ENCODE measurements at places on chromosomes 6 and 20.
A peak's percentile ranks its signal among the peaks of the same experiment; 100 is the strongest.

- DNase-seq, result no peak
These were observed 5.1 kb downstream of the IGF2R start for GRCh38 chr6:159973951-159974350.

DNA sequence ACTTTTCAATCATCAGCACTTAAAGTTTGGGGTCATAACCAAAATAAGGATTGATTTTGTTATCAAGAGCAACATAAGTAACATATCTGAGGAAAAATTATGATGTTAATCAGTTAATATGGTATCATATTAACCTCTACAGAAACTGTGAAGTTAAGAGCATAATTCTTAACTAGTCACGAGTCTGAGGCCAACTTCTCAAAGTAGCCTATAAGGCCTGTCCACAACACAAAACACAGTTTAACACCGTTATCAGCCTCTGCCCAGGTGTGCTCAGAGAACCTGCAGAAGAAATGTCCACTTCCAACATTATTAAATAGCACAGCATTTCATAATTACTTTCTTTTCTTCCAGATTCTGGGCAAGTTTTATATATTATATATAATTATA lies 1.1 kb downstream of the STX7 start:
- DNase-seq, result no peak

GRCh38 chr6:24882835-24883555 lies 52.8 kb downstream of the RIPOR2 start:
- DNase-seq, result no peak

DNA sequence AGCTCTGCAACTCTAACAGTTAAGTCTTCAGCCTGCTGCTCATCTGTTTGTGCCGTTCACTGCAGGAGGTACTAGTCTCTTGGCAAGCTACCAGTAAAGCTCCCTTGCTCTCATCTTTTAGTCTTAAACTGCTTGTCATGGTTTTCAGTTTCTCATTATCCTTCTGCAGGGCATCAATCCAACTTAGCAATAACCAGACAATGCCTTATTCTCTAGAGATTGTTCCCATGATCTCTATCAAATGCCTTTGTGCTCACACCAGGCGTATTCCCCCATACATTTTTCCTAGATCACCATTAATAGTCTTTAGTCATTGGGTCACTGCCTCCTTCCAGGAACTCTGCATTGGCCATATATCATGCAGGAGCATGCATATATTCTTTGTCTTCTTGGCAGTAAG lies 171.3 kb downstream of the GRM1 start:
- DNase-seq, result no peak

DNA sequence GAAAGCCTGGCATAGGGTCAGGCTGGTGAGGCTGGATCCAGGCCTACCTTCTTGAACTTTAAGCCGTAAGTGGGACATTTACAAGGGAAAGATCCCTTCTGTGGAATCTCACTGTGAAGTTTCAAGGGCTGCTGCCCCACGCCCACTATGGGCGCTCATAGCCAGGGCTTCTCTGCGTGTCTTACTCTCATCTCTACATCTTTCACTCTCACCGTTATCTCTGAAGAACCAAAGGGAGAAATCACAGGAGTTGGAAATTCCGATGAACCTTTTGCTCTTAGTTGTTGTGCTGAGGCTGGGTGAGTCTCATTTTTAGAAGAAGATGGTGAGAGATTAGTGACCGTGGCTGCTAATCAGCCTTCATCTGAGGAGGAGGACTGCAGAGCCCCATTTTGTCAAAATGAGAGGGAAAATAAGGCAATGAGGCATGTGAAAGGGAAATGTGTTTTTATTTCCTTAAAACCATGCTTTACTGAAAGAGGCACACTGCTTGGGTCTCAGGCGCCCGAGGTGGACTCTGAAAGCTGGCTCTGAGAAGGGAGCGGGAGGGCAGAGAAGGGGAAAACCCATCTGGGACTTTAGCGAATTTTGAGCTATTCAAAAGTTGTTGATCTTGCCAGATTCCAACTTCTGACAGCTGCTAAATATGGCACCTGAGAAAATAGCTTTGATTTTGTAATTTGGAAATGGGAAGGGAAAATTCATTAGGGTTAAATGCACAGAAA lies 301.5 kb downstream of the CLIC5 start:
- DNase-seq, result no peak

DNA sequence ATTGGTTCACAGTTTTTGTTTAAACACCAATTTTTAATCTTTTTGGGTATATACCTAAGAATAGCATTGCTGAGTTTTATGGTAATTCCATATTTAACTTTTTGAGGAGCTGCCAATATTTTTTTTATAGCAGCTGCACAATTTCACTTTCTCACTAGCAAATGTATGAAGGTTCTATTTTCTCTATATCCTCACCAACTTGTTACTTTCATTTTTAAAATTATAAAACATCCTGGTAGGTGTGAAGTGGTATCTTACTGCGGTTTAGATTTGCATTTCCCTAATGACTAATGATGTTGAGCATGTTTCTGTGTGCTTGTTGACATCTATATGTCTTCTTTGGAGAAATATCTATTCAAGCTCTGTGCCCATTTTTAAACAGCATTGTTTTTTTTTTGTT lies 452.1 kb downstream of the GRIK2 start:
- no peak for DNase-seq

DNA sequence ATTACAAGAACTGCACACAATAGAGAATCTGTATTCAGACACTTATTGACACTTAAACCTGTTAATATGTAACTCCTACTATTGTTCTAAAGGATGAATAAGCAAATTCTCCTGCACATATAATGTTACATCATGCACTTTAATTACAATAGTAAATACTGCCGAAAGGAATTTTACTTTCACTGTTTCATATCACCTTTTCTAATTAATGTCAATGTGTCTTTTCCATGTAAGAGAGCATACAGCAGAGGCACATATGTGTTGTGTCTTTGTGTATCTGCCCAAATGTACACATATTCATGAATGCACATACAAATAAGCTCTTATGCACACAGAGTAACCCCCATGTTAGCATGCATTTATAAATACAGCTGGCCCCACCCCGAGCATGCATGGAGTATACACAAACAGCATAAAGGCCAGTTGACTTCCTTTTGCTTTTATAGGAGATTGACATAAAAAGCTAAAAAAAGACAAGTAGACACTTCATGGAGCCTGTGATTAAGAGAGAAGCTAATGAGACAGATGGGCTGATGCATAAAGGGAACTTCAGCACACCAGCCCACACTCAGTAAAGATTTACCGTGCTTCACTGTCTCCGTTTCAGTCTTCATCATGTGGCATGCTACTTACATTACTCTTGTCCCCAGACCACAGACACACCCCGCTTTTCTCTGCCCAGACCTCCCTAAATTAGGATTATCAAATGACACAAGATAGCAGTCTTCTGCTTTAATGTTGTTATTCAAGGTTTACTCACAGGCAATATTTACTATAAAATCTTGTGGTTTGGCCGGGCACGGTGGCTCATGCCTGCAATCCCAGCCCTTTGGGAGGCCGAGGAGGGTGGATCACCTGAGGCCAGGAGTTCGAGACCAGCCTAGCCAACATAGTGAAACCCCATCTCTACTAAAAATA lies 184.6 kb downstream of the ATXN1 start:
- DNase-seq, result no peak

- DNase-seq, result no peak
These were observed 23.8 kb downstream of the PHACTR3 start for GRCh38 chr20:59628171-59628570.

DNA sequence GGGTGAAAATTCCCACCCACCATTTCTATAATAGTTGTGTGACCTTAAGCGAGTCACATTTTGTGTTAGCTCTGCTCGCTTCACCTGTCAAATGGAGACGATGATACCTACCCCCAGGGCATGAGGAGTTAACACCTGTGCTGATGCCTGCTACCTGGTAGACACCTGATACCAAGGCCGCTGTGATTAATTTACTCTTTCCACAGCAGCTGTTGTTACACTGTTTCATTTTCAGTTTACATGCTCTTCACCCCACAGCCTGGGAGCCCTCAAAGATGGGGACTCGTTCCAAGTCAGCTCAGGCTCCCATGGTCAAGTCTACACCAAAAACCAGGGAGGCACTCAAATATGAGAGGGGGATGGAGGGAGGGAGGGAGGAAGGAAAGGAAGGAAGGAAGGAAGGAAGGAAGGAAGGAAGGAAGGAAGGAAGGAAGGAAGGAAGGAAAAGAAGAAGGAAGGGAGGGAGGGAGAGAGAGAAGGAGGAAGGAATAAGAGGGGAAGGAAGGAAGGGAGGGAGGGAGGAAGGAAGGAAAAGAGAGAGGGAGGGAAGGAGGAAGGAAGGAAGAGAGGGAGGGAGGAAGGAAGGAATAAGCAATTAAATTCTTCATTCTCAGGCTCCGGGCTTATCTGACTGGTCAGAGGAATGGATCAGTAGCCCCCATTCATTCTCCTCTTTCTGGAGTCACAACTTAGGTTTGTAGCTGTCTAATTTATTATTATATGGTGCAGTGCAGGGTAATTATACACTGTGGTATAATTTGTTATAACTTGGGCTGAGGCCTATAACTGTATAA lies 40.9 kb downstream of the PDYN start:
- DNase-seq, result no peak

DNA sequence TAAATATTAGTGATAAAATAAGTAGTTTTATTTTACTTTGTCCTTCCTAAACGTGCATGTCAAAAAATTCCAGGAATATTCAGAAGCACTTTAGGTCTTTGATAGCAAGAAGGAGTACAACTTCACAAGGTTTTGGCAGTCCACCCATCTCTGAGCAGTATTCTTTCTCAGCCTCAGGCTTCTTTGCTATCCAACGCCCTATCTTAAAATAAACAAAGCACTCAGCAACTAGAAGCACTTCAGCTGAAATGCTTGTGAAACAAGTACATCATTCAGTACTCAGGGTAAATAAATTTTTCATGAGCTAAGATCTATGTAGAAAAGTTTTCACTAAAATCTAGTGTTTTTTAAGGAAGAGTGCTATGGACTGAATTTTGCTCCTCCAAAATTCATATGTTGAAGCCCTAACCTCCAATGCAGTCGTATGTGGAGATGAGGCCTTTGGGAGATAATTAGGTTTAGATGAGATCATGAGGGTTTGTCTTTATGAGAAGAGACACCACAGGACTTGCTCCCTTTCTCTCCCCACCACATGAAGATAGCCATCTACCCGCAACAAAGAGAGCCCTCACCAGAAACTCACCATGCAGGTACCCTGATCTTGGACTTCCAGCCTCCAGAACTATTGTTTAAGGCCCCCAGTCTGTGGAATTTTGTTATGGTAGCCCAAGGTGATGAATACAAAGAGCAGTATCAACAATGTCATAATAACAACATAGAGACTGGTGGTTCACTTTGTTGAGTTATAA lies 539.1 kb downstream of the TFAP2A start:
- DNase-seq, result no peak

- DNase-seq, result peak; percentile 62
These were observed 92.8 kb downstream of the ARID1B start for GRCh38 chr6:156869980-156870398.

GRCh38 chr6:124792386-124792785 lies 169.9 kb upstream of the RNF217 start:
- DNase-seq, result no peak

GRCh38 chr20:4167261-4168021 lies 152.1 kb upstream of the RNF24 start:
- DNase-seq, result no peak
